Adipocyte (in vitro differentiated cells): ENCODE measurements at places on chromosomes 4 and X.

DNA sequence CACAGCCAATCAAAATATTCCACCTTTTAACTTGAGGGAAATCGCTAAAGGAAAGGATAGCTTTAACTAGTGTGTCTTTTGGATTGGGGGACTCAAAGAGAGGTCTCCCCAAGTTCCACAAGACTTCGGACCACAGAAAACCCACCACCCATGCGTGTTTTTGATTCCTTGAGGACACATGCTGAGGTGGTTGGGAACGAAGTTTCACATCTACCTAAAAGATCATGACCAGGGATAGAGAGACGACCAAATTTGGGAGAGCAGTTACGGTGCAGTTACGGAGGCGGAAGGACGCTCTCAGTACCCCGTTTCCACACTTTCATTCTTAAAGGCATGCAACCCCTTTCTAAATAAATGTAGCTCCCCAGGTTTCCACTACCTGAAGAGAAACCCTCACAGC, 1.1 kb downstream of the PCYT1B start:
- DNase-seq, result no peak

DNA sequence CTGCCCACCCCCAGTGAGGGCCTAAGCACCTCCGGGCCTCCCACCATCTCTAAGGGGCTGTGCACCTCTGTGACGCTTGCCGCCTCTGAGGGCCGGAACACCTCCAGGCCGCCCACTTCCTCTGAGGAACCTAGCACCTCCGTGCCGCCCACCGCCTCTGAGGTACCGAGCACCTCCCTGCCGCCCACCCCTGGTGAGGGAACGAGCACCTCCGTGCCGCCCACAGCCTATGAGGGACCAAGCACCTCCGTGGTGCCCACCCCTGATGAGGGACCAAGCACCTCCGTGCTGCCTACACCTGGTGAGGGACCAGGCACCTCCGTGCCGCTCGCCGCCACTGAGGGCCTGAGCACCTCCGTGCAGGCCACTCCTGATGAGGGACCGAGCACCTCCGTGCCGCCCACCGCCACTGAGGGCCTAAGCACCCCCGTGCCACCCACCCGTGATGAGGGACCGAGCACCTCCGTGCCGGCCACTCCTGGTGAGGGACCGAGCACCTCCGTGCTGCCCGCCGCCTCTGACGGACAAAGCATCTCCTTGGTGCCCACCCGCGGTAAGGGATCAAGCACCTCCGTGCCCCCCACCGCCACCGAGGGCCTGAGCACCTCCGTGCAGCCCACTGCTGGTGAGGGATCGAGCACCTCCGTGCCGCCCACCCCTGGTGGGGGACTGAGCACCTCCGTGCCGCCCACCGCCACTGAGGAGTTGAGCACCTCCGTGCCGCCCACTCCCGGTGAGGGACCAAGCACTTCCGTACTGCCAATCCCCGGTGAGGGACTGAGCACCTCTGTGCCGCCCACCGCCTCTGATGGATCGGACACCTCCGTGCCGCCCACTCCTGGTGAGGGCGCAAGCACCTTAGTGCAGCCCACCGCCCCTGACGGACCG, 977 bp downstream of the MAGEE1 start:
- peak; percentile 1 for DNase-seq

- no peak for DNase-seq
Observed at GRCh38 chr4:144589512-144589911, 56.4 kb upstream of the HHIP start.

DNA sequence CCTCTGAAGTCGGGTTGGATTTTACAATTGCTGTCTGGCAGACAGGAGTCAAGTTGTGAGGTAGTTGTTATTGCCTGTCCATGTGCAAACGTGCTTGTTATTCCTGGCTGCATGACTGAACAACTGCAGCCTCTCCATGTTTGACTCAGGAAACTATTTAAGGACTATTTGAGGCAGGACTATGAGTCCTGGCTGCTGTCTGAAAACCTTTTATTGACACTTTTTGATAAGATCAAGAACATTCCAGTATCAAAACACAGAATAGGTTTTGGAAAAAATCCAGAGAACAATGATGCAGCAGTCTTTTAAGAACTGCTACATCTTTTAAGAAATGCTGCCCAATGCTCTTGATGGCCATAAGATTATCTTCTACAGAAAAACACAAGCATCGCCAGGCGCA, 10.0 kb upstream of the SPRY1 start:
- DNase-seq, result peak; percentile 55

DNA sequence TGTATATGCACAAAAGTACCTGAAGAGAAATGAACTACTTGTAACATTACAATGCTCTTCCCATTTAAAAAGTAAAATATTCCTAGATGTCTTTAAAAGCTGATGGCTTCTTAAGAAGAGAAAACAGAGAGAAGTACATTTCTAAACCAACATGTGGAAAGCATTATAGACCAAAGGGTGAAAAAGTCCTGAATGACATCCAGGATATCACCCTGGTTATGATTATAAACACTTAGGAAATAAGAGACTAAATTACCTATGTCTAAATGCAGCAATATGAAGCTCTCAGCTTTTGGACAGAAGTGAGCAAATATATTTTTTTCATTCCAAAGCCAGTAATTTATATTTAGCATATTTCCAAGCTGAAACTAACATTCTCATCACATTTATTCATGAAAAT, 21.7 kb upstream of the EGFL6 start:
- peak; percentile 50 for DNase-seq

DNA sequence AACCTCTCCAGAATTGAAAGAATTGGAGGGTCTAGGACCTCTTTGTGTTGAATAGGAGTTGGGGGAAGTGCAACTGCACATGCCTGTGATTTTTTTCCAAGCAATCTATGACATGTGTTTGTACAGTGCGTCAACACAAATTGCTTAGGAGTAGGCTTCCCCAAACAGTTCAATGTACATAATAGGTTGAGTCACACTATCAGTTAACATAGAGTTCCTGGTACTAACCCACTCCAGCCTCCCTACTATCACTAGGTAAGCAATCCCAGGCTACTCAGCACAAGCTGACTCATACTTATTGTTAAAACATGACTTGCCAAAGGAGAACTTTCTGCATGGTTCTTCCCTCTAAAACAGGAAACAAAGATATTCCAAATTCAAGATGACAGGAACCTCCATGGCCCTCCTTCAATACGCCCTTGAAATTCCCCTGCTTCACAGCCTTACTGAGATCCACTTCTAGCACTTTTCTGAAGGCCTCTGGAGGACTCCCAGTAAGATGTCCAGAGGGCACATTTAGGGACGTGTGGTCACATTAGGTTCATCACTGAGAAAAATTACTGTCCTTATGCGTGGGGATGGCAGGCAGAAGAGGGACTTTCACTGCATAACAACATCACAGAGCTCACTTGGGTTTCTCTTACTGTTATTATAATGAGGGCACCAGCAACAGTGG, 8.4 kb upstream of the VSIG1 start:
- peak; percentile 44 for DNase-seq

- no peak for DNase-seq
Observed at GRCh38 chr4:8886612-8887406, 15.2 kb upstream of the HMX1 start.

GRCh38 chrX:72536542-72536941, 36.1 kb downstream of the HDAC8 start:
- no peak for DNase-seq

DNA sequence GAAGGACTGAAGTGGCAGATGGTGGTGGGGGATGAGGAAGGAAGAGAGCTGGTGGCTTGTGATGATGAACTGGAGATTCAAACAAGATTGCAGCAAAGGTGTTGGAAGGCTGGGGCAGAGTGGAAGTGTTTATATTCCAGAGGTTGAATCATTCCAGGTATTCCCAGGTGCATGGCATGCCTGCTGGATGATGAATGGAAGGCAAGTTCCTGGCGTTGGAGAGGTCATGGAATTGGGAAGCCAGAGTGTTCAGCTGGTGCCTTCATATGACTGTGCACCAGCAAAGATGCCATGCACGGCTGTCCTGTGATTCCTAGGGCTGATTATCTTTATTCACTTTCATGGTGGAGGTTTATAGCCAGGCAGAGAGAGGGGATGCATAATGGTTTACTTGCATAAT, 135.8 kb upstream of the PUDP start:
- no peak for DNase-seq

DNA sequence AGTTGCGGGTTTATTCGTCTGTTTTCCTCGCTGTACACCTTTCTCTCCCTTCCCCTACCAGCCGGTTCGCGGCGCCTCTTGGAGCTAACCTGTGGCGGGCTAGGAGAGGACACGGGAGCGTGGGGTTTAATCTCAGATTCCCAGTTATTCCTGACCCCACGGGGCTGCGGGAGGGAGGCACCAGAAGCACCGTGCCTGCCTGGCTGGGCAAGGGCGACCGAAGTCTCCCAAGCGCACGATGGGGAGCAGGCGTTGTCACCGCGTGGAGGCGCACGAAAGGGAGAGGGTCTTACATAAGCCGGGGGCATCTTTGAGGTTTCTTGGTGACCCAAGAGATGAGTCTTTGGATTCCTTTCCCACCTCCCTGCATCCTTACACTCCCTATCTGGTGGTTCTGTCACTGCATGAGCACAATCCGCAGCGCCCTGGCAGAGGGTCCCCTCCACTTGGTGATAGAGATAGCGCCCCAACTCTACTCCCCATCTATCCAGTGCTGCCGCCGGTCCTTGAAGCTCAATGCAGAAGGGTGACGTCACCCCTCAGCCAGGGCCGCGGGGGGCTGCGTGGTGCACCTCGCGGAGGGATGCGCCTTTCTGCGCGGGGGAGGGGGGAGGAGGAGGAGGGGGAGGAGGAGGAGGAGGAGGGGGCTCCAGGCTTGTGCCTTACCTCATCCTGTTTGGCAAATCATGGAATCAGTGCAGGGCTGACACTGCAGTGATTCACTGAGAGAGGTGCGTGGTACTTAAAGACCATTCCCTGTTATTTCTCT, 793 bp downstream of the TSPAN7 start:
- DNase-seq, result no peak

- no peak for DNase-seq
Observed at GRCh38 chrX:134949271-134949670, 41.5 kb upstream of the SMIM10 start.

GRCh38 chrX:109785053-109785452, 52.0 kb upstream of the ACSL4 start:
- no peak for DNase-seq

DNA sequence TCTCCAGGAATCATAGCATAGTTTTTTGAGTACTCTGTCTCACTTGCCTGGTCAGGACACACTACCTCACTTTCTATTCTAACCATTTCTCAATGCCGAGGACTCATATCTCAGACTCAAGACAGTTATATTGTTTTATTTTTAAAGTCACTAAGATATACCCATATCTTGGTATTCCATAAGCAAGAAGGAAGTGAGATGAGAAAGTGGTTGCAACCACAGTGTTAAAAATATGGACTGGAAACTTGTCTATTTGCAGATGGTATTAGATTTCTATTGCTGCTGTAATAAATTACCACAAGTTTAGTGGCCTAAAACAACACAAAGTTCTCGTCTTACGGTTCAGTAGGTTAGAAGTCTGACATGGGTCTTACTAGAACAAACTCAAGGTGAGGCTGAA, 344.8 kb upstream of the MAGEB2 start:
- DNase-seq, result no peak

DNA sequence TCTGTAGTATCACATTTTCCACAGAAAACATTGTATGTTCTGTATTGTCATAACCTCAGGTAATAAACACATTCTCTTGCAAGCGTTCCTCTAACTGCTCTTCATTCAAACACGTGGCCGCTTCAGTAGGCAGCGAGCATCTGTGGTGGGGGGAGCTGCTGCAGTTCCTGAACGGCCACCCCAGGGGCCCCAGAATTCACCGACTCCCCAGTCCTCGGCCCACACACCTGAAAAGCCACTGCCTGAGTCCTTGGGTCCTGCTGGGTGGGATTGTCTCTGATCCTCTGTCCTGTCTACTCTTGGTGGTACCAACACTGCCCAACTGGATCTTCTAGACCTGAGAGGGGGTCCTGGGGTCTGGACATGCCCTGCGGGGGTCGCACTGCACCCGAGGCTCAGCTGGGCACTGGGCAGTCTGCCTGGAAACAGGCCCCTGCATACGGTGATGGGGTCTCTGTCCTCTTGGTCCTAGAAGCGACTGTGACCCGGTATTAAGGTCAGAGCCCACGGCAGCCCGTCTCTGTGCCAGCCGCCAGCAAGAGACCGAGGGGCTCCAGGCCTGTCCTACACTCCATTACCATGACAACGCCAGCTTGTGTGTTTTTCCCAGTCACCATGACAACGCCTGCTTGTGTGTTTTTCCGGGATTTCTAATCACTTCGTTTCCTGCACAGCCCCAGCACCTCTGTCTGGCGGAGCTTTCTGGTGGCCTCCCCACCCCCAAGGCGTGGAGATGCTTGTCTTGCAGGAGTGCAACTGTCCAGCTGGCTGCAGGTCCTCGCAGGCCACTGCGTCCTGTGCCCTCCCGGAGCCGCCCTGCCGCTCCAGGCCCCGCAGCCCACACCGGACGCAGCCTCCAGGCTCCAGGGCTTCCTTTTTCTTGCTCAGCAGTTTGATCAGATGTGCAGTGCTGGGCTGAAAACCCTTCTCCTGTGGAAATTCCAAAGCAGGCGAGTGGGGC, 16.0 kb downstream of the CTBP1 start:
- no peak for DNase-seq

DNA sequence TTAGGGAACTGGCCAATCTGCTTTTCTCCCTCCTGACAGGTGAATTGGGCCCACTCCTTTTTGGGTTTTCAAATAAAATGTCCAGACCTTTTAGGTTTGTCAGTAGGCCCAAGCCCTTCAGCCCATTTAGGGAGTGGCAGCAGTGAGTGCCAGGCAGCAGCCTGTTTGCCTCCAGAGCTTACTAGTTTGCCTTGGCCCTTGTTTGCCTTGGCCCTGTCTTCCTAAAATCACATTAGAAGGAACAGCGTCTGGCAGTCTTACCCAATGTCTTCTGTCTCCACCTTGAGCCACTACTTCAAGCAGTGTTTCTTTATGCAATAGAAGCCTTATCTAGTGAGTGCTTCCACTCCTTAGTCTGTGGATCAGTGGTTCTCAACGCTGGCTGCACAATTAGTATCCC, 117.1 kb downstream of the TMEM164 start:
- peak; percentile 5 for DNase-seq

DNA sequence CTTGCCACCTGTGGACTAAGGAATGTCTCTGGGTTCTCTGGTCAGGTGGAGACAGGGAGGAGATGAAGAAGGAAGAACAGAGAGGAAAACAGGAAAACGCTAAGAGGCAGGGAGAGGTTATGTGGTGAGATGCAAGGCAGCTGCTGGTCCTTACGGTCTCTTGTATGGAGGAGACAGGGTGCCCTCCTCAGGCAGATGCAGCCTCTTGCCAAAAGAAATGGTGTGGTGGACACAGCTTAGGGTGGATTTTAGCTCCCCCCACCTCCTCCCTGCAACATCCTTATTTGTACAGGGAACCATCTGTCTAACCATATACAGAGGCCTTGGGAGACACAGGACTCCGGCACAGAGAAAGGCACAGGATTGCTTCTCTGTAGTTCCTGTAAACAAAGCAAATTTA, 9.7 kb downstream of the OCIAD2 start:
- DNase-seq, result no peak

GRCh38 chr4:84966382-84967242, at the start of gene WDFY3:
Gene WDFY3 (minus strand): TSS chr4:84966690. CDS start chr4:84860591, 106,099 bp downstream.
- peak; percentile 94 for DNase-seq
